Hippocampal formation (tissue), 2 donors: ENCODE measurements at places on chromosomes 11 and 22.

- no peak for DNase-seq
Measured at GRCh38 chr11:17770917-17771316, 36.3 kb downstream of the KCNC1 start.

DNA sequence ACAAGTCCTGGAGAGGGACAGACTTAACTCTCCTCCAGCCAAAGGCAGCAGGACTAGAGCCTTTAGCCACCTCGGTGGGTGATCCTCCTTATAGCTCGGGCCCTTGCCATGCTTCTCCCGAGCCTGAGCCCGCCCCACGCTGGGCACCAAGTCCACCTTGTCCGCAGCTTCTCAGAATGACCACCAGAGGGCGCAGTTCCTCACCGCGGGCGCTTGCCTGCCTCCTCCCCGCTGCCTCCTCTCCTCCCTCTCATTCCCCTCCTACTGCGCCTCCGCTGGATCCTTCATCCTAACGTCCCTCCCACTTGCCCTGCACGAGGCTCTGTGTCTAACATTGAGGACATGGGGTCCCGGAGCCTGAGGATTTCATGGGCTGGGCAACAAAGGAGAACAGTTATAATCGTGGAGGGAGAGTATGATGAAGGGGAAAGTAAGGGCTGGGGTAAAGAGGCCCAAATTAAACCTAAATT is 11.3 kb upstream of the MOGAT2 start:
- peak; percentile 53 for DNase-seq

DNA sequence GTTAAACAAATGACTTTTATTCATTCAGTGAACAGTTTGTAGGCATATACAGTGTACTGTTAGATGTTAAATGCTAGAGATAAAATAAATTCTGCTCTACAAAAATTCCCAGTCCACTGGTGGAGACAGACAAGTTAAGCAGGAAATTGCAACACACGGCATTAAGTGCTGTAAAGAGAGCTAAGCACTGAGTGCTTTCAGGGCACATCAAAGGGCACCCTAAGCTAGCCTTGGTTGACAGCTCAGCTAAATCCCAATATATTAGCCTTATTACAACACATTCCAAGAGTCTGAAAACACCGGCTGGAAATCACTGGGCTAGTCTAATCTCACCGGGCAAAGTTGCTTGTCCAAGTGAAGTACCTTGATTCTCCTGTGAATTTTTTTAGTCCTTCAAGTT is 55.1 kb downstream of the NOX4 start:
- DNase-seq: no peak

DNA sequence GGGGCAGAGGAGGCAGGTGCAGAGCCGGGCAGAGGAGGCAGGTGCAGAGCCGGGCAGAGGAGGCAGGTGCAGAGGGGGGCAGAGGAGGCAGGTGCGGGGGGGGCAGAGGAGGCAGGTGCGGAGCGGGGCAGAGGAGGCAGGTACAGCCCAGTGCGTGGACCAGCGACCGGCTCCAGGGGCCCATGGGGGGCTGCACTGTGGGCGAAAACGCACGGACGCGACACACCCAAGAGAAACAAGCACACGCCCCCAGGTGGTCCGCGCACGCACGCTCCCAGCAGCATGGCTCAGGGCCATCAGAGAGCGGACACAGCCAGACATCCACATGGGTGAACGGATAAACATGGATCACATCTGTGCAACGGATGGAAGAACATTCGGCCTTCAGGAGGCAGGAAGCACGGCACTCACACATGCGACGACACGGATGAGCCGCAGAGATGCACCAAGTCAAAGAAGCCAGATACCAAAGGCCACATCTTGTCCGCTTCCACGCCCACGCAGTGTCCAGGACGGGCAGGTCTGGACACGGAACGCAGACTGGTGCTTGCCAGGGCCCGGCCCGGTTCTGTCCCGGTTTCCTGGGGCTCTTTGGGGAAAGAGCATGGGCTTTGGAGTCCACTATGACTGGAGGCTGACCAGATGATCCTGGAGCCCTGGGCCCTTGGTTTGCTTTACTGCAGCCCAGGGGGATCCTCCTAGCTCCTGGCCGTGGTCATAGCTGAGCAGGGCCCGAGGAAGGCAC is 21.8 kb downstream of the OSBPL5 start:
- DNase-seq: no peak

GRCh38 chr11:91587131-91587530 is 637.5 kb upstream of the FAT3 start:
- DNase-seq: no peak

DNA sequence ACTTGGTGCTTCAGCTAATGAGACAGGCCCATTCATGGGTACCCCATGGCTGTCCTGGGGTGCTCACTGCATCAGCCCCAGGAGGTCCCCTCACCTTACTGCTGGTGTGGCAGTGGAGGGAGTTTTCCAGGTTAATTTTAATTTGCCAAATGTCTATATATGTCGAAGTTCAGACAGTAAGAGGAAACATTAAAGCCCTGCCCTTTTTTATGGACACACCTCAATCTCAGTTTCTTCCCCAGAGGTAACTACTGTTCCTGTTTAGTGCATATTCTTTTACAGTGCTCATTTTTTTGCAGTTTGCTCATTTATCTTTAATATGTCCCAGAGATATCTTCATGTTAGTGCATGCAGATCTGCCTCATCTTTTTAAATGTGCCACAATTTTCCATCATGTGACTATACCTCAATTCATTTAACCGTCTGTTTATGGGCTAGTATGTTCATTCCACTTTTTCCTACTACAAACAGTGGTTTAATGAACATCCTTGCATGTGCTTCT is 11.6 kb downstream of the PANX1 start:
- DNase-seq: no peak

DNA sequence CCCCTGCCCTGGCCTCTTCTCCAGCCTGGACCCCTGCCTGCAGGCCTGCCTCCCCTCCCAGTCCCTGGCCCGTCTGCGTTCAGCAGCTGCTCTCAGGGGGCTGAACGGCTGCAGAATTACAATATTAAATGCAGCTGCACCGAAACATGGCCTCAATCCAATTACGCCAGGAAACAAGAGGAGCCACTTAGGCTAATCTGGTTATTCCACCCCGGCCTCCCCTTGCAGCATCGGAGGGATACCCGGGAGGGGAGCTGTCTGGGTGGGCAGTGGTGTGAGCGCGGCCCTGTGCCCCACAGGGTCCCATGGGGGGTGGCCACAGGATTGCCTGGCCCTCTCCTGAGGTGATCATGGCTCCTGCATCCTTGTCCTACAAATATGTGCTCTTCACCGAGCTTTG is 42.6 kb downstream of the FLRT1 start:
- no peak for DNase-seq

DNA sequence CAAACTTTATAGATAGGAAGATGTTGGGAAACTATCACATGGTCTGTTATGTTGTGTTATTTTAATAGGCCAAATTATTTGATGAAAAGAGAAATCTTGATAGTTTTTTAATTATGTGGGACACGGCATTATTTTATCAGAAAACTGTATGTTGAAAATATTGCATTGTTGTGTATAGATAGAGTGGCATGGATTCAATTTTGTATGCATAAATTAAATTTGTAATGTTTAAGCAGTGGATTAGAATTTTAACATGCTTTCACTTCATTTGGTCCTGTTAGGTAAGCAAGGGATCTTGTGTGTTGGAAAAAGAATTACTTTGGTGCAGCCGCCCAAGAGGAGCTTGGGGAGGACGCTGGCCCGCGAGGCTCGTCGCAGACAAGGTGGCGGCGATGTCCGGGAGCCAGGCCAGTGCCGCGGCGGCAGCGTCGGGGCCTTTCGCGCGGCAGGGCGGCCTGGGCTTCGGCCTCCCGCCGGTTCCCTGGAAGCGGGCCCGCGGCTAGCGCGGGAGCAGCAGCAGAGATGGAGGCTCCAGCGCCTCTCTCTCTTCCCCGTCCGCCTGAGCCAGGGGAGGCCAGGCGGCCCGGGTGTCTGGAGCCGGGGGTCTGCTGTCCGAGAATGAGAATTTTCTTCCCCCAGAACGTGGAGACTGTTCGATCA is 82.7 kb downstream of the GGT1 start:
- DNase-seq: no peak

DNA sequence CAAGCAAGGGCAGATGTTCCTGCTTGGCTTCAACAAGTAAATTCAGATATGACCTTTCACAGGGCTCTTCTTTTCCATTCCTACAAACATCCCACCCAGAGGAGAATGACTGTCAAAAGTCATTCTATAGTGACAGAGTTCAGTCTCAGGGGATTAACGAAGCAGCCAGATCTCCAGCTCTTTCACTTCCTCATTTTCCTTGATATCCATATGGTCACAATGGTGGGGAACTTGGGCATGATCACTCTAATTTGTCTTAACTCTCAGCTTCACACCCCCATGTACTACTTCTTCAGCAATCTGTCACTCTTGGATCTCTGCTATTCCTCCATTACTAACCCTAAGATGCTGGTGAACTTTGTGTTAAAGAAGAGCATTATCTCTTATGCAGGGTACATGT is 15.0 kb upstream of the OR8B8 start:
- DNase-seq: no peak

- peak; percentile 16 for DNase-seq
Measured at GRCh38 chr11:14578541-14578956, 58.4 kb upstream of the PSMA1 start.

DNA sequence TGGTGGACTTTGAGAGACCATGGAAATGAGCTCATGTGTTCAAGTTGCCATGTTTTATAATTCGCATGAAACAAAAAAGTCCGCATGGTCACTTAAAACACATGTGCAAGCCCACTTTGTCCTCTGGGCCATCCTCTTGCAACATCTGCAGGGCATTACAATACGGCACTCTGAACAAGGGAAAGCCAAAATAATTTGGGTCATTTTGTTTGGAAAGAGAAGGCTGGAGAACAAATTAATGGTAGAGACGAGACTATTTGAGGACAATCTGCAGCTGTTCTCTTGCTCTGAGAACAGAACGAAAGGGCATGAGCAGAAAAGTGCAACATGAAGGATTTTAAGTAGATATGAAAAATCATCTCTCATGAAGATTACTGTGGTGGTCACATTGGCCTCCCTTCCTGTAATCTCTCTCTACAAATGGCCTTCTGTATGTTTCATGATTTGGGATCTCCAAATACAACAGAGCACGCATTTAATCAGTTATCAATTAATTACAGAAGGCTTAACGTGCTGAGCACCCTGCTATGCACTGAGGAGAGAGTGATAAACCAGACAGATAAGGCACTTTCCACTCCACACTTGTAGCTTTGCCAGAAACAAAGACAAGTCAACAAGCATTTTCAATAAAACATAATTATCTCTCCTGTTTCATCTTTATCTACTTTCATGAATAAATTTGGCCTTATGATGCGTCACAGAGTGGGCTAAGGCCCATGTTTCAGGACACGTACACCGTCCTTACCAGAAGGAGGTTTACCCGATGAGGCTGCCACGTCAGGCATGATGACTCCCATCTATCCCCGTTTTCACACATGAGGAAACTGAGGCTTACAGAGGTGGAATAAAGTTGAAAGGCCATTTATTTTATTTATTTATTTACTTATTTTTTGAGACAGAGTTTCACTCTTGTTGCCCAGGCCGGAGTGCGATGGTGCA is 384.1 kb downstream of the LARGE1 start:
- DNase-seq: no peak

DNA sequence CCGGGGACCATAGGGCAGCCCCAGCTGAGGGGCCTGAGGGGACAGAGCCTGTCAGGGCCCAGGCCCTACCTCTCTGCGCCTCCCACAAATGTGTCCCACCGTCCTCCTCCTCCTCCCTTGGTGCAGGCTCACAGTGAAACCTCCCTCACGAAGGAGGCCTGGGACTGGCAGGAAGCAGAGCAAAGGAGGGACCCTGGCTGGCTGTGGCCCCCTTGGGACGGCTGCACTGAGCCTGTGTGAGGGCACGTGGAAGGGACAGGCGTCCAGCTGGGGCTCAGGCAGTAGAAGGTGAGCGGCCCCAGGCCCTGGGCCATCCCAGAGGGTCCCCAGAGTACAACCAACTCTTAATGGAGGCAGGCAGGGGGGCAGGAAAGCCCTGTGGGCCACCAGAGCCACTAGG is 60.7 kb downstream of the ELFN2 start:
- no peak for DNase-seq

DNA sequence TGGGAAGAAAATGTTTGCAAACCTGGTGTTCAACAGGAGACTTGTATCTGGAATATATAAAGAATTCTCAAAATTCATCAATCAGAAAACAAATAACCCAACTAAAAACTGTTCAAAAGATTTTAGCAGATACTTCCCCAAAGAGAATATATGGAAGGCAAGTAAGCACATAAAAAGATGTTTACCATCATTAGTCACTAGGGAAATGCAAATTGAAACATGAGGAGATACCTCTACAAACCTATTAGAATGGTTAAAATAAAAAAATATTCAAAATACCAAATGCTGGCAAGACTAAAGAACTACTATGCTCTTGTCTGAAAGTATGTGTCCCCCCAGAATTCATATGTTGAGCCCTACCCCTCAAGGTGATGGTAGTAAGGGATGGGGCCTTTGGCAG is 8.6 kb downstream of the EXPH5 start:
- DNase-seq: no peak

DNA sequence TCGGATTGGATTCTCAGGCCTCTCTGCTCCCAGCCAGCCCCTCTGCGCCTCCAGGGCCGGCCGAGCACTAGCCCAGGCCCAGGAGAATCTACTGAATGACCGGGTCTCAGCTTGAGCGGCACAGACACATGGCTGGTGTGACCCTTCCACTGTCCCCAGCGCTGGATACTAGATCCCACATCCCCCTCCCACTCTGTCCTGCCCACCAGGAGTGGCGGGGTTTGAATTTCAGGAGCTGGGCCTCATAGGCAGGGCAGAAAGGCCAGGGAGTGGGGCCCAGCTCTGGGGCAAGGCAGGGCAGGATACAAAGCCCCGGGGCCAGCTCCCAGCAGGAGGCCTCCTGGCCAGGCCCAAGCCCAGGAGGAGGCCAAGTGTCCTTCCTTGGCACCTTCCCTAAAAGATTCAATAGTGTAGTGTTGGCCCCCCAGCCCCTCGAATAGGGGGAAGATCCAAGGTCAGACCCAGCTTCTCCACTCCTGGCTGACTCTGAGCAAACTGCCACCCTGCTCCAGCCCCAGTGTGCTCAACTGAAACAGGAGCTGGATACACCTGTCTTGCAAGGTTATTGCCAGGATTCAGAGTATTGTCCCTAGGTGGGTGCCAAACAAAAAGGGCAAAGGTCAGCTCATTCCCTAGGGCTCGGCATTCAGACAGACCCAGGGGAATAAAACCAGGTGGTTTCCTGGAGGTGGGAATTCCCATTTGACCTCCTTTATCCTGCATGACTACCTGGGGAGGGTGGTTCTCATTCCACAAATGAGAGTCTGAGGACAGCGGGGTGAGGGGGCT is 22.5 kb upstream of the TCF20 start:
- DNase-seq: no peak
